ENCODE measurements at places on chromosomes 13 and 19.

DNA sequence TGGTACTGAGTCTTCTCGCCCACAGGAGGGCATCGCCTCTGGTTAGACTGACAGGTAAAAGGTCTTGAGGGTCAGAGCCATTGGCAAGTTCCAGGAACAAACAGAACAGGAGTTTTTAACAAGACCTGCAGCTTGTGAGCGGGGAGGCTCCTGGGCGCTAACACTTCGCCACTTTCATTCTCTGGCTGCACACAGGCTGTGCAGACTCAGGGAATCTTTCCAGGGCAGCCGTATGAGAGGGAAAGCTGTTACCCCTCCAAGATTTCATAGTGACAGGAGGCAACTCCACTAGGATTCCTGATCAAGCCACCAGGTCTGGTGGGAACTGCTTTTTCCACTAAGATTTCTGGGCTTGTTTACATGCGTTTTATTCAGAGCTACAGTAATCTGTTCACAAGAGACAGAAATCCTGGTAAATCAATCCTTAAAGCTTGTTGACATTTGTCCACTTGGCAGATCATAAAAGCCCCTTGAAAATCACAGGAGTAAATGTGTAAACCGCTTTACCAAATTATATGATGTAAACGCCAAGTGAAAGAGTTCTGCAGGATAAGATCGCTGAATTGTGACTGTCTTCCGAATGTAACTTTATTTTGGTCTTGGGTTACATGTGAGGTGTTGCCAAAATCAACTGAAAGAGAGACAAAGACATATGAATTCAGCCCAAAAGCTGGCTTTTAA lies 190.6 kb downstream of the MZT1 start:
- no peak for DNase-seq

GRCh38 chr19:42601811-42602443 lies 7.2 kb upstream of the CEACAM8 start:
- DNase-seq: peak; percentile 31

- DNase-seq: no peak
These were observed 193.6 kb downstream of the RAP2A start for GRCh38 chr13:97627566-97627965.

DNA sequence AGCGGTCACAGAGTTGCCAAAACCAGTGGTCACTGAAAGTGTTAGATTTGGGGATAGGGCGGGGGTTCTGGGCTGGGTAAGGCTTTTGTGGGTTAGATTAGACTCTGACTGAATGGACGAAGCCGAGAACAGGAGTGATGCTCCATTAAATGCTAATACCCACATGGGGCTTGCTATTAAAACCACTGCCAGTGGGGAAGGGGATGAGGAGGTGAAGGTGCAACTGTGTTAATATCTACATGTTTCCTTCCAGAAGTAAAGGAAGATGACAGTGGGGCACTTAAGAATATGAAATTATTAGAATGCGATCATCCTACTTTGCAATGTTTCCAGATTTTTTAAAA lies 573 bp upstream of the ZNF614 start:
- no peak for DNase-seq

- no peak for DNase-seq
These were observed 8.0 kb downstream of the PDS5B start for GRCh38 chr13:32594157-32594738.

DNA sequence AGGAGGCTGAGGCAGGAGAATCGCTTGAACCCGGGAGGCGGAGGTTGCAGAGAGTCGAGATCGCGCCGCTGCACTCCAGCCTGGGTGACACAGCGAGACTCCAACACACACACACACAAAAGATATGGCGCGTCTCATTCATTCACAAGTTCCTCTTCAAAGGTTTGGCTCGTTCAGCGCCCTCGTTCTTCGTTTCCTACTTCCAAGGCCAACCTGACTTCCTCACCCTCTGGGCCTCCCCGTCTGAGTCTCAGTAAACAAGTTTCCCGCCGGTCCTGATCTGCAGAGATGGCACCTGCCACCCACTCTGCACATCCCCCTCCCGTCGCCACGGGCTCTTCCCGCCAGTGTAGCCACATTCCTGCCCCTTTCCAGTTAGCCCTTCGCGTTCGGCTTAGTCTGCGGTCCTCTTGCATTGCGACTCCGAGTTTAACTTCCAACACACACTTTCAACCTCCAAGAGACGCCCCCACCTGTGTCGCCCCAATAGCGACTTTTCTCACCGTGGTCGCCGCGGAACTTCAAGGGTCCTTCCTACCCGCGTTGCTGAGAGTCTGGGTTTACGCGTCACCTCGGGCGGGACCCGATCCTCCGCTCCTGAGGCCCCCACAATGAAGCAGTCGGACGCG lies 1.3 kb upstream of the BSG start:
- DNase-seq: peak; percentile 45

GRCh38 chr13:112003941-112004340 lies 63.0 kb upstream of the SOX1 start:
- DNase-seq: no peak

GRCh38 chr13:103759361-103759760 lies 693.1 kb upstream of the SLC10A2 start:
- no peak for DNase-seq

DNA sequence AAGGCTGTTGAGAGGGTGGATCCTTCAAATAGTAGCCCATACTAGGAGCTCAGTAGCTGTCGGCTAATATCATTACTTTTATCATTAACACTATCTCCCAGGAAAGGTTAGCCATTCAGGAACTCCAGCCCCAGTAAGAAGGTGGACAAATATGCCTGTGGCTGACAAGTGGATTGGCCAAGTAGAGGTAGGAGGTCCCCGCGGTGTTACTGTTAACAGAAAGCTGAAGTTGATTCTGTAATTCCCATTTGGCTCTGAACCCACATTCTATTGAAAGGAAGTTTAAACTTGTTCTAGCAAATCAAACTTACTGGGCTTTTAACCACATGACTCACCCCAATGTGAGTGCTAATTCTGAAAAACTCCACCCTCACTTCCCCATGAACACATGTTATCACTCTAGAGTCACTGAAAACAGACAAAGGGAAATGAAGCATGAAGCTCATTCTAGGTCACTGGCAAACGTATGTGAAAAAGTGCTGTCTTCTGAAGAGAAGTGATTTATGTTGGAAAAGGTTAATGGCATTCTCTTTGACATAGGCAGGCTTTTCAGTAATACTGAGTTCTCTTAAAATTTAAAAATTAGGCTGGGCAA lies 273.5 kb downstream of the FGF14 start:
- no peak for DNase-seq

- DNase-seq: no peak
These were observed 29.2 kb downstream of the ATP8A2 start for GRCh38 chr13:25400925-25401324.

- peak; percentile 74 for DNase-seq
These were observed 4.9 kb upstream of the TNFSF14 start for GRCh38 chr19:6674868-6675305.

- DNase-seq: no peak
These were observed 6.0 kb downstream of the UBL3 start for GRCh38 chr13:29844441-29844840.

- no peak for DNase-seq
These were observed 43.5 kb upstream of the NPAS1 start for GRCh38 chr19:46975925-46976782.

DNA sequence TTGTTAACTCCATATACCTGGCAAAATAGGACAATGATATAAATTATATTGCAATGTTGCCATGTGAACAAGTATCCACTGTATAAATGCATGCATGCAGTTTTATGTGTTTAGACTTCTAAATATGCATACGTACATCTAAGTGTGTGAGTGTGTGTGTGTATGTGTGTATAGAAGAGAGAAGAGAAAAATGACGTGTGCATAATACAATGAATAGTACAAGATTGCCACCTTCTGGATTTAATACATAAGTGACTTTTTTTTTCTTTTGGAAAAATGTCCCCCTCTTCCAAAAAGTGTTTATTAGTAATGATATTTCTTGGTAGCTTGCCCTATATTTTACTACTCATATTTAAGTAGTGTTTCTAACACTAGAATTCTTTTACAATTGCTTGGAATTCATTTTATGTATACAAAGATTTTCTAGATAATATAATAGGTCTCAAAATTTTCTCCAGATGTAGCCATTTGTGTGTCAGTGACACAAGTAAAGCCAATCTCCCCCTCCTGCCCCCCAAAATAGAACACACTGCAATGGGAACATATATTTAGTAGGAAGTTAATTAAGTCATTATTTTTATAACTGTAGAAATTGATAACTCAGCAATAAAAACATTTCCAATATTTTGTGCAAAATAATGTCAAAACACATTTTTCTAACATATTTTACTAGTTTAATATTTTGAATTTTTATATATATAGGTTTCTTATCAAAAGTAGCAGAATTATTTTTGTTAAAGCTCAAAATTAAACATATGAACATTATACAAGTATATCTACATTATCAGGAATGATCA lies 783.3 kb upstream of the ATXN8OS start:
- DNase-seq: no peak

- DNase-seq: no peak
These were observed 76.6 kb downstream of the SERP2 start for GRCh38 chr13:44449999-44450821.

GRCh38 chr13:41643507-41643906 lies 186.2 kb downstream of the RGCC start:
- DNase-seq: no peak

GRCh38 chr13:73995736-73996135 lies 138.5 kb downstream of the KLF12 start:
- DNase-seq: no peak

DNA sequence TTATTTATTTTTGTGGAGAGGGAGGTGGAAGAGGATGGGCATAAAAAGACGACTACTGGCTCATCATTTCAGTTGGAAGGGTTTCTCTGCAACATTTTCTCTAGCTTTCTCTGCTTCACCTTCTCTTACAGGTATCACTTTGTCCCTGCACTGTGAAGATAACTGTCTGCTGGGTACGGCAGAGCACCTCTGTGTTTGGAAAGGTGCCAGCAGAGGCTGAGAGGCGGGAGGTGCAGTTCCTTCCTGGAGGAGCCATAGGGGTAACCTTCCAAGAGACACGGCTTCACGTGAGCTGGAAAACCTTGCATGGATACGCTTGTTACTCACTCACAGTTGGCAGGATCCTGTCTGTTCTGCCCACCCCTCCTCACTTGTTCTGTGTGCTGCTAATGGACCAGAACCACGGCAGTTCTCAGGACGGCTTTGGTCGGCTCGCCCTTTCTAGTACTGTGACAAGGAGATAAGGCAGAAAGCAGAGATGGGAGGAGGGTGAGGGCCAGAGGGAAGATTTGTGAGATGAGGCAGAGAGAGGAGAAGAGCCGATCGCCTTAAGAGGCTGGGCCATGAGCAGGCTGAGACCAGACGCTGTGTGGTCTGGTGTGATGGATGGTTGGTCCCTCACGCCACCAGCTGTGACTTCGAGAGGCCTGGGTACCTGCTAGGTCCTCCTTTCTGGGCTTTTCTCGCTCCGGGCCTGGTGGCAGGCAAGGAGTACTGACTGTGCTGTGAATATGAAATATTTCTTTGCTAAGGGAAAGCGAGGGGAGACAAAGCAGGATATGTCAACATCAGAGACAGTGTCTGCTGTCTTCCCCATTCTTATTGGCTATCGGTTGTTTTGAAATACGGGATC lies 66.8 kb downstream of the MRPL57 start:
- no peak for DNase-seq

DNA sequence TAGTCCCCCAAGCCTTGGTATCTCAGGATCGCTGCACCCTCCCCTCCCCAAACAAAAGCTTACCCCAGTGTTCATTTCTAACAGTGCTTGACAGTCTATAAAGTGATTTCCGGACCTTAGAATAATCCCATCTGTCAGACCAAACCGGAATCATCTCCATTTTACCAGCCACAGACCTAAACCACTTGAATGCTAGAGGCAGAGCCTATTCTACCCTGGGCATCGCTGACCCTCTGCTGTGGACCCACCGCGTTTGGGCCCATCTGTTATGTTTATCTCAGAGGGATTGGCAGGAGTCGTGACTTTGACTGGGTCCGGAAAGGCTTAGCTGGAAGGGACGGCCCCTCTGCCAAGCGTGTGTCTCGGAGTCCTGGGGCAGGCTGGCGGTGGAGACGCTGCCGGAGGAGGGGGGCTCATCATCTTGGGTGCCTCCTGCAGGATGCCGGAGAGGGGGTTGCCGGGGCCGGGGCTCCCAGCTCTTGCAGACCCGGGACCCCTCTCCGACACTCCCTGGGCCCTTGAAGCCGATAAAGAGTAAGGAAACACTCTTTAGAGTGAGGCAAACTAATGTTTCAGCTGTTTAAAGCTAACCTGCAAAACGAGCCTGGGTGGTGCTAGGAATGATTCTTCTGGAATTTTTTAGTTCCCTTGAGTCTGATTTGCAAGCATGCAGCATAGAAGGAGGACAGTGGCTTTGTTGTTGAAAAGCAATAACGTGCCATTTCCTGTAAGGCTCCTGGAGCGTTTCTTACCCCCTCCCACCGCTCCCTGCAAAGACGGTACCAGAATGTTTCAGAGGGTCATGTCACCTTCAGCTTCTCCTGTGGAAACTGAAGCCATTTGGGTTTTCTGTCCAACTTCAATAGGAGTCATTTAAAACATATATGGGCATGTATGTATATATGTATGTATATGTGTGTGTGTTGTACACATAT lies 1.3 kb downstream of the SLC25A42 start:
- no peak for DNase-seq

DNA sequence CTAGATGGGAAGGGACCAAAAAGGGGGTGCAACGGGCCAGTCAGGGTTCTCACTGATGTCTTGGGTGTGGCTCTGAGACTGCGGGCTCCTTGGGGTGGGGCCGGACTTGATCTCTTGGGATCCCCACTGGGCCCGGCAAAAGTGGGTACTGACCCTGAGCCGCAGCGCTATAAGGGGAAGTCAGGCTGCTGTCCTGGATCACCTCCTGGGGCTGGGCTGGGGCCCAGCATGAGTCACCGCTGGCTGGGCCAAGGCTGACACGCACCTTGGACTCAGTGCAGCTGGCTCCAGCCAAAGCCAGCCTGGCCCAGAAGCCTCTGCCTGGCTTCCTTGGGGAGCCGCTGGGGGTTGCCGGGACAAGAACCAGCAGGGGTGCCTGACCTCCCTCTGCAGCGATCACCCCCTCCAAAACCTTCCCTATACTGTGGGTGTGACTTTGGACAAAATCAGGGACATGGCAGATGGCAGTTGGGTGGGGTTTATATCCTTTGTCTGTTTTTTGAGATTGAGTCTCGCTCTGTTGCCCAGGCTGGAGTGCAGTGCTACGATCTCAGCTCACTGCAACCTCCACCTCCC lies 617 bp upstream of the IQCN start:
- no peak for DNase-seq

GRCh38 chr19:49157445-49158224 lies at the start of gene TRPM4:
TRPM4 (plus strand) TSS chr19:49157792; CDS start chr19:49157867, 75 bp downstream.
- peak; percentile 25 for DNase-seq

GRCh38 chr13:99559560-99559959 lies 58.3 kb downstream of the TM9SF2 start:
- DNase-seq: no peak

GRCh38 chr13:110338441-110339101 lies 31.5 kb downstream of the COL4A2 start:
- DNase-seq: no peak

DNA sequence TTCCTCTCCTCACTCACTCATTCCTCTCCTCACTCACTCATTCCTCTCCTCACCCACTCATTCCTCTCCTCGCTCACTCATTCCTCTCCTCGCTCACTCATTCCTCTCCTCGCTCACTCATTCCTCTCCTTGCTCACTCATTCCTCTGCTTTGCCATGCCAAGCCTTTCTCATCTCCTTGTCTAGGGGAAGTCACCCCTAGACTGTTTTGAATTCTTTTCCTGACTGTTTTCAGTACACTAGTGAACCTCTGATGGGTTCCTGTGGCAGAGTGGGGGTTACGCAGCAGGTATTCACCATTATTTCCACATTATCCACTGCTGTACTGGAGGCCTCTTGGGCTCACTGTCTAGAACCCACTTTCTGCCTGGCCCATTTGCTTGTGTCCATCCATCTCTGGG lies 1.2 kb downstream of the CYP4F8 start:
- no peak for DNase-seq

GRCh38 chr19:17205237-17206140 lies 9.7 kb upstream of the USE1 start:
- peak; percentile 69 for DNase-seq
